ENCODE measurements at places on chromosomes 3 and 15.

DNA sequence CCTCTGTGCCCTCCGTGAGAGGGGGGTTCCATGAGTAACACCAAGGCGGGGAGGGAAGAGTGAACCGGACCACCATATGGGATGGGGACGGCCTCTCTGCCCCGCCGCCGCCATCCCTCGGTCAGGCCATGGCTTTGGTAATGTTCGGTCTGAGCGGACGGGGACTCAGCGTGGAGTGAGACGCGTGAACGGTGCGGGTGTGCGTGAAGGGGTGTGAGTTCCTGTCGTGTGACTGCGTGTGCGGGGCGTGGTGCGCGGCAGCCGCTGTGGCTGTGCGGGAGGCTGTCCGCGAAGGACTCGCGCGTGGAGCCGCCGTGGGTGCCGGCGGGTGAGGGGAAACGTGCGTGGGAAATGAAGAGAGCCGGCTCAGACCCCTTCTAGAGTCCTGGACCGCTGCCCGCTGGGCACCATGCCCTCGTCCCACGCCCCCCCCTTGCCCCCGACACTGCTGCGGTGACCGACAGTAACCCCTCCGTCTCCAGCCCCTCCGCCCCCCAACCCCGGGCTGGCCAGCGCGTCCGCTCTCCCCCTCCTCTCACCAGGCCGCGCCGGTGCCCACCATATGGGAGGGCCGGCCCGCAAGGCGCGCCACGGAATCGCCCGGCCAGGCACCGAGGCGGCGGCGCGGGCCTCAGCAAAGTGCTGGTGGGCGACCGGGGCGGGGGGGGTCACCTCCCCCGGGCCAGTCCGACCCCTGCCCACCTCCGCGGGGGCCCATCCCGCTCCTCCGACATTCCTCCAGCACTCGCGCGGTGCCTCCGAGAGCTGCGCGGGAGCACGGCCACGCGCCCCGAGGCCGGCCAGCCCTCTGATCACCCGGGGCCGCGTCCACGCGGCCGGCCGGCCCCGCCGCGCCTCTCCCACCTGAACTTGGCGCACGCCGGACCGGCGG is 589 bp downstream of the KLF15 start:
- no peak for DNase-seq

- DNase-seq: no peak
These were observed 6.1 kb downstream of the CLDN18 start for GRCh38 chr3:138016065-138016464.

DNA sequence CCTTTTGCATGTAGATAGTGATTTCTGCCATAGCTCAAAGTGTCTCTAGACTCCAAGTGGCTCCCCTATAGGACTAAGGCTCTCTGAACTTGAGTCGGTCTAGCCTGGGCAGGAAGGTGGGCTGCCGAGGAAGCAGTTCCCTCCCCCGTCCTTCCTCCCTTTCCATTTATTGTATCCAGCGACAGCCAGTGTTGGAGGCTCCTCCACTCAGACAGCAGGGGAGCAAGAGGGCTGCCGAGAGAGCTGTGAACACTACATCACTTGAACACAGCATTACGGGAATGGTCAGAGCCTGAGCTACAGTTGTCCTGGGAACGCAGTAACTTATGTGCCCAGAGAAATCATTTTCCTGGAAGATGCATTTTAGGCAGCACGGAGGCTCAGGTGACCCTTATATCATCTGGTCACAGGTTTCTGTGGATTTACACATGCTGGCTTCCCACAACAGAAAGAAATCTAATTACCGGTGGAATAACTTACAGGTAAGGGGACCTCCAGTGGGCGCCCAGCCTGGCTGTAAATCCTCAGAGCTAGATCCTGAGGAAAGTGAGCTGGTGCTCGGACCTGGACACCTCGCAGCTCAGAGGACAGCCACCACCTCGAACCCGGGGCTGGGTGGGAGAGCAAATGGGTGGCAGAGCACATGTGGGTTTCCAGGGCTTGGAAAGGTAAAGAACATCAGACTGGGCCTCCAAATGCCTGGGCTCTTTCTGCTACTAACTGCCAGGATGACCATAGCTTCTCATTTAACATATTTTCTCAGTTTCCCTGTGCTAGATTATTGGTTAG is 197.1 kb downstream of the UACA start:
- no peak for DNase-seq

- DNase-seq: no peak
These were observed 511.7 kb upstream of the CDIN1 start for GRCh38 chr15:36067483-36068274.

DNA sequence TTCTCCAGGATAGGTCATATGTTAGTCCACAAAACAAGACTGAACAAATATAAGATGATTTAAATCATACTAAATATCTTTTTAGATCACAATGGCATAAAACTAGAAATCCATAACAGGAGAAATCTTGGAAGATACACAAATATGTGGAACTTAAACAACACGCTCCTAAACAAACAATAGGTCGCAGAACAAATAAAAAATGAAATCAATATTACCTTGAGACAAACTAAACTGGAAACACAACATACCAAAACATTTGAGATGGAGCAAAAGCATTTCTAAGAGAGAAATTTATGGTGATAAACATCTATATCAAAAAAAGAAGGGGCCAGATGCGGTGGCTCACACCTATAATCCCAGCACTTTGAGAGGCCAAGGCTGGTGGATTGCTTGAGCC is 8.3 kb upstream of the TMCO5A start:
- DNase-seq: no peak

DNA sequence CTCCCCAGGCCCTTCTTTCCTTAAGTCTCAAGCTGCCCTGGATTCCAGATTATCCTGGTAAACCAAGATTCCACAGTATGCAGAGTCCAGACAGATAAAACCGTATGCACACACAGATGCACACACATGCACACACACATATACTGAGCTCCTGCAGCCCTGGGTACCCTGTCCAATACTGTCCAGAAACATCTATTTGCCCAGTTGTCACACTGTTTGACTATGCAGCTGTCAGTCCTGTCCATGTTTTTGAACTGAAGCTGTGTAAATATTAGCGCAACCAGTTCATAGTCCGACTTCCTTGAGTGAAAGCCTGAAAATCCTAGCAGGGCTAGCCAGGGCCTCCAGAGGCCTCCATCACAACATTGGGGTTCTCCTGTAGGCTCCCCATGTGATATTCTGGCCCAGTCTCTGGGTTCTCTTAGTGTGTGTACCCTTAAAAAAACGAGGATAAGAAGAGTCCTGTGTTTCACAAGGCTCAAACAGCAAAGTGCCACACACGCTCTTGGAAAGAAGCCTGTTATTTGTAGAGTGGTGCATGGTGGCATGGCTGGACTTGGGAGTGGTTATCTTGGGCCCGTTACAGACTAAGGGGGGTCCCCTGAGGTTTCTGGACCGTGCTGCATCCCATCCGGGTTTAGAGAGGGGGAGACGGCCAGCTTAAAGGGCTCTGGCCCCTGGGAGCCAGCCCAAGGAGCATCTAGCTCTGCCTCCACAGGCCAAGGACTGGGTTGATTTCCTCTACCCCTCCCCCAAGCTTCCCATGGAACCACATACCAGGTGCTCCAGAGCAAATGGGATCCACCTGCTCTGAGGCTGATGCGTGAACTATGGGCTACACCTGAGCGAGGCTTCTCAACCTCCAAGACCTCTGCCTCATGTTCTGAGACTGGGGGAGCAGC is 108.3 kb downstream of the IQSEC1 start:
- DNase-seq: no peak

- no peak for DNase-seq
These were observed 579.9 kb upstream of the ZNF717 start for GRCh38 chr3:76365275-76365674.

Measured in stimulated activated CD4-positive, alpha-beta T cell treated with anti-CD3 and anti-CD28 coated beads, Interleukin-1b, Interleukin-23, amount 100 ng/mL, for 1 hour (primary cell).